ENCODE measurements at places on chromosomes 2 and 18.

DNA sequence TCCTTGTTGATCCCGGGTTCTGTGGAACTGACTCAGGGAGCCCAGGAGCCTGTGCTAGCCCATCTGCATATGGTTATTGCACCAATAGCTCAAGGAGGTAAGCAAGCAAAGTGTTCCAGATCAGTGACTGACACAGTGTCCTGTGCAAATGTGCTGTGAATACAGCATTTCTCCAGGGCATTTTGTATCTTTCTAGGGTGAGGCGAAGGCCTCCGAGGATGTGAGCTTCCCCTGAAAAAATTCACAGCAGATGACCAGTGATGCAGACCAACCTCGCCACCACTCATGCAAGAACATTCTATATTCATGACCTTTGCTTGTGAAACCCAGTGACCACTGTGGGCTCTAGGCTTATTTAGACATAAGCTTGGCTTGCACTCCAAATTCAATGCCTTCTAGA is 15.2 kb upstream of the NT5DC4 start:
- no peak for DNase-seq

GRCh38 chr18:12048010-12048826 is 45.4 kb upstream of the ANKRD62 start:
- no peak for DNase-seq

DNA sequence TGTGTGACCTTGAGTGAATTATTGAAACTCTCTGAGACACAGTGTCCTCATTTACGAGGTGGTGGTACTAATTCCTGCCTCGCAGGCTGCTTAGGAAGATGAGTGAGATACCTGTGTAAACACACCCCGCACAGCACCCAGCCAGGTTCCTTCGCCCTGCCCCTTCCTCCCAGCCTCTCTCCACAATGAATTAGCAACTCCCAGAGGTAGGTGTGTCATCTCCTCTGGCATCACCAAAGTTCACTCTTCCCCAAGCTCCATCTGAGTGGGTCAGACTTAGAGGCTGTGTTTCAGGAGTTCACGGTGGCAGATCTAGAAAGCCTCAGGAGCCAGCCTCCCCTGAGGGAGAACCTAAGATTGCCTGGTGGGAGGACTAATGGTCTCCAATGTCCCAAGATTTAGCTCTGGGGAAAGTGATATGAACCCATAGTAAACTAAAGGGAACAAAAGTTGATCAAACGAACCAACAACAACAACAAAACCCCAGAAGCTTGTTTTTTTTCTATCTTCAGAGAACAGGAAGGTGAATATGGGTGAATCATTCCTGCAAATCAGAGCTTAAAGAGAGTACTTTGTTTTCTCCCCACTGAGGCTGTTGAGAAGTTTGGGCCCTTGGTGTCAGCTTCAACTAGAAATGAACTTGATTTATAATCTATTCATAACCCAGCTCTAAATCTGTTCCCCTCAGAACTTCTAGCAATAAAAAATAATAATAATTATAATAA is 44.4 kb upstream of the NRP2 start:
- DNase-seq = no peak

DNA sequence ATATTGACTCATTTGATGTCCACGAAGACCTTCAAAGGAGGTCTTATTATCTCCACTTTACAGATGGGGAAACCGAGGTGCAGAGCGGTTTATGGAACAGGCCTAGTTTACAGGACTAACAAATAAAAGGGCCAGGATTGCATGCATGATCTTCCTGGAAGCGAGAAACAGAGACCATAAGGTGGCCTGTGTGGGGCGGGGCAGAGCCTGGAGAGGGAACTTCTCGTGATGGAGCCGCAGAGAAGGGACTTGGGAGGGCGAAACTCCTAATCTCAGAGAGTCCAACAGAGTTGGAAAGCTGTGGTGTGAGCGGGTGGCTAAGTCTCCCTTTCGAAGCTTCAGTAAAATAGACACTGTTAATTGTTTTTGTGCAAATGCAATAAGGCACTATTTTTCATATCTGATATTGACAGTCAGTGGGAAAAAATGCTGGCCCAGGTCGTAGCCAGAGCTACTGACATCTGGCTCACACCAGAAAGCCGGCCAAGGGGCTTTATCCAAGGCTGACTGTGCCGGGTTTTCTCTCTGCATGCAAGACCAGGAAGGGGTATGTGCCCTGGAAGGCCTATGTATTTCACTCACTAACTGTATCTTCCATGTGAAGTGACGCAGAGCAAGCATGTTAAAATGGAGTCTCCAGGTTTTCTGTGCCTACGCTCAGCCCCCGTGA is 4.5 kb downstream of the INPP5D start:
- no peak for DNase-seq

DNA sequence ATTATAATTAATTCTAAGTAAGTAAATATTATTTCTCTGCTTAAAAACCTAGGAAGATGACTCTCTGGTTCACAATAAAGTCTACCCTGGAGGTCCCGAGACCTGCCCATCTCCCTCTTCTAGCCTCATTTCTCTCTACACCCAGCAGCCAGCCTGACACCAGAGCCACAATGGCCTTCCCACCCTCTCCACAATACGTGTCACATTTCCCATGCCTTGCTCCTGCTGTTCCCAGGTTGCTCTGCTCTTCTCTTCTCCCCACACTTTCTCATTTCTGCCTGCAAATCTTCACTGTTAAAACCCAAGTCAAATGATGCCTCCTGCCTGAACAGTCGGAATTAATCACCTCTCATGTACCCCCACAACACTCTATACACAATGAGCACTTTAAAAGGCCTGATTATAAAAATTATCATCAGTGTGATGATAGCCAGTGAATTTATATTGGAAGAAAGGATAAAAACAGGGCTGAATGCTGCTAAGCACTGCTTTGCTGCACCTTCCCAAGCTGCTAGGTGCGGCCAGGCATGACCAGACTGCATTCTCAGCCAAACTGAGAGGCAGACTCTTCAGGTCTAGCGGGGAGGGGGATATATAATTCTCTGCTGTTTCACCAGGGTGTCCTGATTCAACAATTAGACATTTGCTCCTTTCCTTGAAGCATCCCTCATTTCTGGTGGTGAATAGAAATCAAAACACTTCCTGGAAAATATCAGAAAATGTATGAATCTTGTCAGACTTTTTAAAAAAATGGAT is 160.6 kb downstream of the DTNA start:
- DNase-seq = no peak

- DNase-seq = no peak
These were observed 256.5 kb downstream of the CNTNAP5 start for GRCh38 chr2:124281541-124281940.

GRCh38 chr2:187988348-187988747 is 303.3 kb upstream of the GULP1 start:
- DNase-seq = no peak
